Stimulated activated CD4-positive, alpha-beta T cell treated with anti-CD3 and anti-CD28 coated beads, Interleukin-2, amount 100 ng/mL, for 24 hours (primary cell): ENCODE measurements at places on chromosomes 1 and 21.

- DNase-seq, result no peak
Observed at GRCh38 chr1:56199061-56199460, 380.3 kb downstream of the PLPP3 start.

- peak; percentile 34 for DNase-seq
Observed at GRCh38 chr1:43509740-43510375, 20.8 kb upstream of the PTPRF start.

DNA sequence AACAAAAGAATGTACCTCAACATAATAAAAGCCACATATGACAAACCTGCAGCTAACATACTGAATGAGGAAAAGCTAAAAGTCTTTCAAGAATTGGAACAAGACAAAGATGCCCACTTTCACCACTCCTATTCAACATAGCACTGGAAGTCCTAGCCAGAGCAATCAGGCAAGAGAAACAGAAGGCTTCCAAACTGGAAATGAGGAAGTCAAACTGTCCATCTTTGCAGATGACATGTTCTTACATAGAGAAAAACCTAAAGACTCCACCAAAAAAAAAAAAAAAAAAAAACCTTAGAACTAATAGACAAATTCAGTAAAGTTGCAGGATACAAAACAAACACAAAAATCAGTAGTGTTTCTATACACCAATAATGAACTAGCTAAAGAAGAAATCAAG is 20.2 kb downstream of the NSL1 start:
- DNase-seq, result no peak

- DNase-seq, result peak; percentile 20
Observed at GRCh38 chr1:38834937-38835827, 24.4 kb downstream of the RRAGC start.

- DNase-seq, result peak; percentile 86
Observed at GRCh38 chr1:61724813-61725694, at the start of gene TM2D1. Gene TM2D1, minus strand, starts transcription at chr1:61725141. Its CDS starts 21 bp downstream, at chr1:61725120.

- no peak for DNase-seq
Observed at GRCh38 chr1:99003581-99004253, 944 bp downstream of the PLPPR5 start.

GRCh38 chr21:45941717-45942546 is 39.6 kb upstream of the COL6A1 start:
- no peak for DNase-seq

DNA sequence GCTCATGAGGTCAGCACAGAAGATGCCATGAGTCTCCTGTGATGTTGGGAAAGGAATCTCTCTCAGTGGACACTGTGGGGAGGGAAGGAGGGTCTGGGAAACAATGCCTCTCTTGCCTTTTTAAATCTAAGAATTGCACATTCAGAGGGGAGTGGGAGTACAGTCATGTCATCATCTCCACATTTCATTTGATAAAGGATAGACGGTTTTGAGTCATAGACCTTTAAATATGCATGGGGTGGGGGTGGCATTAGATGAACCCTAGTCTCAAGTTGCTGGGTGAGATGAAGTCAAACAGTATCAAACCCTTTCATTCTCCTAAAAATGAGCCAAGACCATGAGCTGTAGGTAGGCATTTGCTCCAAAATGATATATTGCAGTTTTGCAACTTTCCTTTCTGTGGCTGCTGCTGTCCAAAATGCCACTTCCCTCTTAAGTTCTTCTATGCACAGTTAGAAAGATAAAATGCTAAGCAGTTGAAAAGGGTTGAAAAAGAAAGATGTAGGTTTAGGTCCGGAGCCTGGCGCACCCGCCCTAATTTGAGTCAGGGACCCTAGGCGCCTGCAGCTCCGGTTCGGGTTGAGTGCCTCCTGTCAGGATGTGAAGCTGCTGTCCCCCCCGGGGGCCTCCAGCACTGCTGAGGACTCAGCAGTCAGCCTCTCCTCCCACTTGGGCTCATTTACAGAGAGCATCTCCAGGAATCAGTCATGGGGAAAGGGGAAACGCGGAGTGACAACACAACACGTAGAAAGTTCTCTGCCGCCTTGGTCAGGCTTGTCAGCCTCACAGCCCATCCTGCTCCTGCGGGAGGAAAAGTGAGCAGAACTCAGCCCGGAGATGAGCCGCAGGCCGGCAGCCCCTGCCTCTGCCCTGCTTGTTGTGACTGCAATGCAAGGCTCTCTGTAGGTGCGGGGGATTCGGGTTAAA is 479.3 kb upstream of the RUNX1 start:
- DNase-seq, result peak; percentile 59

DNA sequence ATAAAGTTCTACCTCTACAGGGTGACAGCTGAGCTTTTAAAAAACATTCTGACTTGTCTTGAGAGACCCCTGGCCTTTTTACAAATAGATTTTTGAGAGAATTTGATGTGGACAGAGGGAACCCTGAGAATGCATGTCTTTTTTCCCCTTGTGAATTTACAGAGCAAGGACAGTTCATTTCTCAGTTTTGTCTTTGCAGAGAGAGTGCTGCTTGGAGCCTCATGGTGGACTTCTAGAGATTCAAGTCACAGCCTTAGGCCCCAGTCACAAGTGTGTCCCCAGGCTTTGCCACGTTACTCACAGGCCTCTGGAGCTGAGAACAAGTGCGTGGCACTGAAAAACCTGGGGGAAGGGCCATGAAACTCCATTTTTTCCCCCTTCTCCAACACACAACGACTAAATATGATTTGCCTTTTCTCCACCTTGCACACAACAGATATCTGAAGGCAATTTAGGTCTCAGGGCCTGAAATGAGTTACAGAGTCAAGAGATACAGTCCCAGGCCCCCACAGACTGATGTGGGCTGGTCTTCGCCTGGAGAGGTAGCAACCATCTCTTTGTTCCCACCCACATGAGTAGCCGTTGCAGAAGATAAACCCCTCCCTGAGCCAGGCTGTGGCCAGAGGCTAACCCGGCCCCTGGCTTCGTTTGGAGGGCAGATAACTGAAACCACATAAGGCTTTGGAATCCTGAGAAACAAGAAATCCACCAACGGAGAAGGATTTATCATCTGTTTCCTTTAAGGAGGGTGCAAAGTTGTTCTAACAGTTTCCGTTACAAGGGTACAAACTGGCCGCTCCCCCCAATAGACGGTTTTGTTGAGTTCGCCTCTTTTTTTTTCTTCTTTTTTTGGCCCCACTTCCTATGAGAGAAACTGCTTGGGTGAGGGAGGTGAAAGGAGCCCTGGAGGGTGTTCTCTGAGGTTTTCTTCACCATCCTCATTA is 1.0 kb upstream of the PIGV start:
- peak; percentile 39 for DNase-seq

GRCh38 chr1:12447307-12447706 is 170.7 kb downstream of the DHRS3 start:
- DNase-seq, result no peak

- DNase-seq, result no peak
Observed at GRCh38 chr21:41370840-41371684, 9.2 kb downstream of the MX2 start.

DNA sequence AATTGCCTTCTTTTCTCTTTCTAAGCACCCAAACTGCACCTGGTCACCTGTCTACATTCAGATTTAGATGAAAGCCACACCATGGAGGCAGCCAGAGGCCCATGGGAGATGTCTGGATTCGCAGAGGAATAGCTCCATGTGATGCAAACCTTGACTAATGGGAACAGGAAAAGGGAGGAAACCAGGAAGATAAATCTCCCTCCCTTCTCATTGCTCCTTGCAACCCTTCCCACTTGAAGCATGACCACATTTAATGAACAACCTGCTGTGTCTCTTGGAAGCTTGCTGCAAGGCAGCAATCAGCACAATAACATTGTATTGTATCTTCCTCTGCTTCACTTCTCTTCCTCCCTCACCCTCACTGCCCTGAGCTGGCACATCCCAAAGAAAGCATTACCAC is 42.6 kb upstream of the KLF17 start:
- no peak for DNase-seq

DNA sequence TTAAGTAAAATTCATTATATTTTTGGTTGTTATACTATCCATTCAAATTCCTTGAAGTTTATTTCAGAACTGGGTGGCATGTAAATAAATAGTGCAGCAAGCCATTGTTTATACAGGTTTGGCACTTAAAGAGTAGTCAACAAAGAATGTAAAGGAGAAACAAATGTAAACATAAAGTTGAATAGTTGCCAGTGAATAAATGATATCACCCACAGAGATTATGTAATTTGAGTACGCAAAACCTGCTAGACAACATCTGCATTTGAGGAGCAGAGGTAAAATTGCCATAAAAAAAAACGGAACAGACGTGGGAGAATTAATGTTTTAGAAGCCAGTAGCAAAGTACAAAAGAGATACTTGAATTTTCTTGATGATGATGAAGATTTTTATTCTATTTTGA is 111.6 kb downstream of the ADGRL2 start:
- DNase-seq, result no peak

DNA sequence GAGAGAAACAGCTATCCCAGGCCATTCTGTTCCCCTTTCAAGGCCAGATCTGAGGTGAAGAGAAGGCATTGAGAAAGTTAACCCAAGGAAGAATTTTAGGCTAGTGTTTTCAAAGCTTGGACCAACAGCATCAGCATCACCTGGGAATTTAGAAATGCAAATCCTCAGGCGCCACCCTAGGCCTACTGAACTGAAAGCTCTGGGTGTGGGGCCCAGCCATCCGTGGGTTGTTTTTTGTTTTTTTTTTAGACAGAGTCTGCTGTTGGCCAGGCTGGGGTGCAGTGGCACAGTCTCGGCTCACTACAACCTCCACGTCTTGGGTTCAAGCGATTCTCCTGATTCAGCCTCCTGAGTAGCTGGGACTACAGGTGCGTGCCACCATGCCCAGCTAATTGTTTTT is 98.6 kb downstream of the RNF220 start:
- DNase-seq, result no peak

GRCh38 chr1:41953291-41953690 is 34.6 kb upstream of the HIVEP3 start:
- no peak for DNase-seq

DNA sequence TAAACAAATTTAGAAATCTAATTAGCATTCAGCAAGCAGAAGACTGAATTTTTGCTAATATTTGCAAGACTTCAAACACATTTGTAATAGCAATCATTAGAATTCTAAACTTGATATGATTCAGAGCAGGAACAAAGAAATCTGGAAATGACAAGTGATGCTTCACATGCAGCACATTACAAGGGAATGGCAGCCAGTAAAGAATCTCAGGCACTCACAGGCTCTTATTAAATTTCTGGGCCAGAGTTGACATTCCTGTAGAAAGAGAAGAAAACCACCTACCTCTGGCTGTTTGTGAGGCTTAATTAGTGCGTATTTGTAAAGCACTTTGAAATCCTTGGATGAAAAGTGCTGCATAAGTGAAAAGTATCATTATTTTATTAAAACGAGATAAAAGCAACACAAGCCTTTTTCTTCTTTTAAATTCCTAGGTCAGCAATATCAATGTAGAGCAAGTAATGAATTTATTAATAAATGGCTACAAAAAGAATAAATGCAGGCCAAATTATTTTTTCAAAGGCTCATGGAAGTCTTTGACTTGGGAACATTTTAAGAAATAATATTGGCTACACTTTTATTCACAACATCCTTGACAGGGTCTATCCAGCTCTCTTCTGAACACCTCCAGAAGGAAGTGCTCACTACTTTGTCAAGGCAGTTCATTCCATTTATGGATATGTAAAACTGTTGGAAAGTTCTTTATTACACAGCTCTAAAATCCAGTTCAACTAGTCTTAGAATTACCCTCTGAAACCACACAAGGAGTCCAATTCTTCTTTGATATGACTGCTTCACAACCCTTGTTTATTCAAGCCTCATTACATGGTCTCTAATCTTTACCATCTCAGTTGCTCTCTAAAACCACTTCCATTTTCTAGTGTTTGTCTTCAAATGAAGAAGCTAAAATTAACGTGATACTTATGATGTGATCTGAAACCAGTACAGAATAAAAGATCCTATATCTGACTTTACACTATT is 32.1 kb upstream of the SCYL3 start:
- no peak for DNase-seq

GRCh38 chr1:168553680-168554553 is 10.1 kb upstream of the XCL2 start:
- DNase-seq, result no peak

- DNase-seq, result no peak
Observed at GRCh38 chr21:26377111-26377694, 195.9 kb downstream of the CYYR1 start.

- no peak for DNase-seq
Observed at GRCh38 chr21:33286600-33287456, 20.7 kb downstream of the IL10RB start.

- DNase-seq, result no peak
Observed at GRCh38 chr1:243559575-243560162, 290.4 kb downstream of the AKT3 start.

GRCh38 chr21:35179990-35180540 is 131.0 kb upstream of the RUNX1 start:
- no peak for DNase-seq

DNA sequence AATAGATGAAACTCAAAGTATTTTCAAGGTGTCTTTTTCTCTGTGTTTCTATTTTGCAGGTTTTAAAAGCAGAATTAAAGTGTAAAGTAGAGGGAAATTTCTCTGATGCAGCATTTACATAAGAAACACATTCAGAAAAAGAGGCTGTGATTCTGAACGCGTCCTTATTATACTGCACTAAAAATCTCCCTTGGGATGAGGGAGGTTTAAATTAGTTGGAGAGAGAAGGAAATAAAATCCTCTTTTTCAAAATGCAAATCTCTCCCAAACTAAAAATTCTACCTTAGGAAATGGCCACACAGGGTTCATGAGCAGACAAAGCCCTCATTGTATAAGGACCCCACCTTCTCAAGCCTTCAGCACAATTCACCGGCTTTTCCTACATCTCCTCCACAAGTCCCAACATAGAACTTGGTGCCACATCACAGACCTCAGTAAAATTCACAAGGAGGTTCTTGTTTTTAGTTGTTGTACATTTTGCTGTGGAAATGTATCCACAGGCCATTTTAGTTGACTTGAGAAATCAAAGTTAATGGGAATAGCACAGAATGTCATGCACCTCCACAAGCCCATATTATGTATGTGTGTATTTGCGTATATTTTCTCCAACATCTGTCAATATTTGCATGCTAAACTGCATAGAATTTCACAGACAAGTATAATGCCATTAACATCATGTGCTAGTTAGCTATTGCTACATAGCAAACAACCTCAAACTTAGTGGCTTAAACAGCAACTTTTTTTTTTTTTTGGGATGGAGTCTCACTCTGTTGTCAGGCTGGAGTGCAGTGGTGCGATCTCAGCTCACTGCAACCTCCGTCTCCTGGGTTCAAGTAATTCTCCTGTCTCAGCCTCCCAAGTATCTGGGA is 59.8 kb downstream of the MAB21L3 start:
- DNase-seq, result no peak

DNA sequence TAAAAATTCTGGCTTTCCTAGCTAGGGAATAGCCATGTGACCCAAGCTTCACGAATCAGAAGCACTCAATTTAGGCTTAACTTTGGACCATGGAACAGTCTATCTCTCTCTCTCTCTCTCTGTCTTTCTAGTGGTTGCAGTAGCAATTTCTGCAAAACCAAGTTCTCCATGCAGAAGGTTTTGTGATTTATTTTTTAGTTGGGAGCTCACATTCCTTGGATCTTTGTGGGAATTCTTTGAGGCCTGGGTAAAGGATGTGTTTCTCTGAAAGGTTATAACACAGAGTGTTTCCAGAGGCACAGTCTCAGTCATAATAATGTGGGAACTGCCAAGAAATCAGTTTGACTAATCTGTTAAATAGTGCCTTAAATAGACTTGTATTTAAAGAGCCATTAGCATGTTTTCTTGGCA is 112.3 kb upstream of the COL11A1 start:
- no peak for DNase-seq
